Fibroblast of upper back skin (primary cell): ENCODE measurements at places on chromosomes 12 and 14.

DNA sequence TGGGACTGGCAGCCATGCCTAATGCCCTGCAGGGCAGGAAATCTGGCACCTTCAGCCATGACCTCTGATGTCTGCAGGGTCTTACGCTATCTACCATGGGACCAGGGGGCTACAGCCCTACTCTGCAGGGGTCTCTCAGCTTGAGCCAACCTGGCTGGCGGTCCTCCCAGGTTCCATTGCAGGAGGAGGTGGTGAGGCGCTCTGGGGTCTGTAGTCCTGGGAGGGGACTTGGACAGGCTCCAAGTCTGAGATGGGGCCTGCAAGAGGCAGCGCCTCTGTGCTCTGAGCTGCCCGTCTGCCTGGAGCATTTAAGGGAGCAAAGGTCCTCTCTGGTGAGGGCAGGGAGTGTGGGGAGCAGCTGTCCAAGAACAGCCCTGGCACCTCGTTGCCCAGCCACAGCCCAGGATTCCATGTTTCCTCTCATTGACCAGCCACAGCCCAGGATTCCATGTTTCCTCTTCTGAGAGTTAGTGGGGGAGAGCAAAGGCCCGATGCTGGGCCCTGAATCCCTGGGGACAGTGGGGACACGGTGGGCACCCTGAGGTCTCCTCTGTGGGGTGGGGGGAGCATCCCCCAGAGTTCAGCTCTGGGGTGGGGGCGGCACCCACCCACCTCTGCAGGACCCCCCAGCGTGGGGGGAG, 655 bp downstream of the PLD4 start:
- DNase-seq = no peak

DNA sequence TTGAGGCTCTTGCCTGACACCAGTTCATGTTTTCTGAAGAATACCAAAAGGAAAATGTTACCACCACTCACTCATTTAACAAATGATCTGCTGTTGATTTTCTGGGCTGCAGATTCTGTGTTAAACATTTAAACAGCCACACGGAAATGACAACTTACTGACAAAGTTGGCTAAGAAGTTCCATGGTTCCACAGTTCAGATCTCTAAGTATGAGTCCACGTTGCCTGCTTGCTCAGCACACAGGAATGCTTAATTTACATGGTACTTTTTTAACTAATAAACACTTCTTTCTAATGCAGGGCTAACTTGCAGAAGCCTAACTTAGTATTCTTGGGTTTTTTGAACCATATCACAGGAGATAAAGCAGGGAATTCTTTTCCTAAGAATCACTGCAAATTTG, 34.7 kb downstream of the PTGER2 start:
- peak; percentile 60 for DNase-seq

DNA sequence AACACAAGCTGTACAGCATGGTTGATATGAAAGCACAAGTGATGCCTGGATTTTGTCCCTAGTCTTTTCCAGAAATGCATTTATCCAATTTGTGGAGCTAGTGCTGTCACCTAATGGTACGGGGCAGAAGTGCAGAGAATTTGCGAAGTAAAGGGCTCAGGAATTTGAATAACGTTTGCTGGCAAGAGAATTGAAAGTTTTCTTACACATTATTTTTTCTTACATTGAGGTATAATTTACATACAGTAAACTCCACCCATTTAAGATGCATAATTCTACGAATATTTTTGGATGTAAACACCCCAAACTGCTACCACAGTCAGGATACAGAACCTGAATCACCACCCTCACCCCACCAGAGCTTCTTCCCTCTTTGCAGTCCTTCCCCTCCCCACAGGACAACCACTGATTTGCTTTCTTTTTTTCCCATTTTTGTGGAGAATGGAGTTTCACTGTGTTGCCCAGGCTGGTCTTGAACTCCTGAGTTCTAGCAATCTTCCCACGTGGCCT, 3.5 kb downstream of the AICDA start:
- peak; percentile 41 for DNase-seq

DNA sequence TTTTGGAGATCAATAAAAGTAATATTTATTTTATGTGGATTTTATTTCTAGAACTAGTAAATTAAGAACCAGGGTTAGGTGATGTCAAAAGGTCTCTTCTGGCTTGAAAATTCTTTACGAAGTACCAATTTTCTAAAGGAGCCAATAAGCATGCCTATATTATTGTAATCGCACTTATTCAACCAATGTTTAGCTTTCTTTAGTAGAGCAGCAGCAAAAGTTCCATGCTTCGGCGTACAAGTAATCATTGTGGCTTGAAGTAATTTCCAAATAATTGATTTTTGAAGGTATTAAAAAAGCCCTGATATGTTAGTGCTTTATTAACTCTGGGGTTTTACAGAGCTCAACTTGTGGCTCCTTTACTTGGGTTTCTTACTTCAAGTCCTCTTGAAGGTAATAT, 3.4 kb downstream of the RMST start:
- DNase-seq = no peak

DNA sequence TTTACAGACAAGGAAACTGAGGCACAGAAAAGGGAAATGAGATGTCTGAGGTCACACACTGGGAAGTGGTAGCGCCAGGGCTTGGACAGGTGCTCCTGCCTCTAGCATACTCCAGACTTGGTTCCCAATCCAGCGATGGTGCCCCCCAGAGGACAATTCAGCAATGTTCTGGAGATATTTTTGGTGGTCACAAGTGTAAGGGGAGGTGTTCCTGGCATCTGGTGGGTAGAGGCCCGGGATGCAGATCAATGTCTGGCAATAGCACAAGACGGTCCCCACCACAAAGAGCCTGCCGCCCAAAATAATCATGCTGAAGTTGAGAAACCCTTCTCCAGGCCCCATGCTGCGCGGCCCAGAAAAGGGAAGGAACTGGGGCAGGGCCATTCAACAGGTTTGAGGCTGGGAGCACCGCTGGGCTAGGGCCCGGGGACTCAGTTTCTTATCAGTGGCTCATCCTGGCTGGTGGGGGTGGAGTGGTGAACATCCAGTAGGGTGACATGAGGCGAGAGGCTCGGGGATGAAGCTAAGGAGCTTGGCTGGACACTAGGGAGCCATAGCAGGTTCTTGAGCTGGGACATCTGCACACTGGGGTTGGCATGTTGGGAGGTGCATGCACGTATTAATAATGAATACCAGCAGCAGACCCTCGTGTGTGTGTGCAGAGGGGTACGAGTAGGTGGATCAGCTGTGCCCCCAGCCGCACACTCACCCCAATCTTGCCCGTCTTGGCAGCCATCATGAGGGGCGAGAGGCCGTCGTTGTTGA, 35.1 kb downstream of the TRPV4 start:
- DNase-seq = no peak

- no peak for DNase-seq
Observed at GRCh38 chr14:76305268-76305826, 70.6 kb upstream of the ESRRB start.

DNA sequence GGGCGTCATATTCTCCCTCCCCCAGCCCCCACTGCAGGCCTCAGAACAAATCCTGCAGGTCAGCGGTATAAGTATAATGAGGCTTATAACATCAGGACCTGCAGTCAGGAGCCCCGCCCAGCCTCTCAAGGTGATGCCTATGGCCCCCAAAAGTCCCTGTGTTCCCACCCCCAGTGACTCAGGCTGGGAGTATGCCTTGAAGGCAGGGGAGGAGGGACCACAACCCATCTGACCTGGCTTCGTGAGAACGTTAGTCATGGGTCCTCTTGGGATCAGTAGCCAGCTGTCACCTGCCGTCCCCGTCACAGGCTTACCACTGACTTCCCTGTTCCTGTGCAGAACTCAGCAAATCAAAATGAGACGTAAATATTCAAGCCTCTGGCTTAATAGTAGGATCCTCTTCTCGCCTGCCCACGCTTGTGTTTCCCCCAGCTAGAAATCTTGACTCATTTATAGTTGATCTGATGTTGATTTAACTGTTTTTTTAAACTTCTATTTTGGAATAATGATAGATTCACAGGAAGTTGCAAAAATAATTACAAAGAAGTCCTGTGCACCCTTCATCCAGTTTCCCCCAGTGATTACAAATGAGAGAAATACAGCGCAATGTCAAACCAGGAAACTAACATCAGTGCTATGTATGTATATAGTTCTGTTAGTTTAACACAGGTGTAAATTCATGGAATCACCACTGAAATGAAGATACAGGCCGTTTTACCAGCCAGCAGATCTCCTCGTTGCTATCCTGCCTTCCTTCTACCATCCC, 107.5 kb downstream of the ADGRD1 start:
- no peak for DNase-seq

- no peak for DNase-seq
Observed at GRCh38 chr14:58356268-58356667, 39.5 kb upstream of the TOMM20L start.

GRCh38 chr14:70622111-70622712, 19.5 kb upstream of the TTC9 start:
- peak; percentile 21 for DNase-seq

GRCh38 chr12:113174461-113175384, 10.6 kb downstream of the DDX54 start:
- peak; percentile 49 for DNase-seq

- DNase-seq = no peak
Observed at GRCh38 chr14:104120281-104120741, 18.1 kb upstream of the KIF26A start.

DNA sequence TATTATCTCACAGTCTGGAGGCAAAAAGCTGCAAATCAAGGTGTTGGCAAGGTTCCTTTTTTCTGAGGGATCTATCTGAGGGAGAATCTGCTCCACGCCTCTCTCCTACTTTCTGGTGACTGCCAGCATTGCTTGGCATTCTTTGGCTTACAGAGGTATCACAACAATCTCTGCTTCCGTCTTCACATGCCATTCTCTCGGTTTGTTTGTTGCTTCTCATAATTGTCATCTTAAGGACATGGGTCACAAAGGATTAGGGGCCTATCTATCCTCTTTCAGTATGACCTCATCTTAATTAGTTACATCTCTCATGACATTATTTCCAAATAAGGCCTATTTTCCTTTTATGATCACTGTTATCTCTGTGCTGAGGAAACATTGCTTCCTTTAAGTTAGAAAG, 345.0 kb downstream of the FOXG1 start:
- no peak for DNase-seq

- DNase-seq = no peak
Observed at GRCh38 chr12:123483602-123484248, 25.8 kb downstream of the SNRNP35 start.

DNA sequence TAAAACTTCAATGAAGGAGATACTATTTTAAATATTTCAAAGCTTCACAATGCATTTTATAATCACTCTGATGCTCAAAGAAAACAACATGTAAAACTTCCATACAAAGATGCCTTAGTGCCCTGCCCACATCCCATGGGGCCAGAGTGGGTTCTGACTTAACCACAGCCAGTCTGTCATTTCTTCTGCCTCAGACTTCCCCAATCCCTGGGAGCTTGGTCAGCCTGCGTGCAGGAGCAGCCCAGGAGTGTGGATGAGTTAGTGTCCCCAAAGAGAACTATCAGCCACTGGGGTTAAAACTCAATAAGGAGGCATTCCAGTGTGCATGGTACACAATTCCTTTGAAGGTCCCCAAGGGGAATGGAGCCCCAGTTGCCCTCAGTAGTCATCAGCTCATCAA, 100.3 kb downstream of the PTCSC3 start:
- no peak for DNase-seq

GRCh38 chr12:120759591-120760348, 34.1 kb downstream of the ACADS start:
- no peak for DNase-seq

DNA sequence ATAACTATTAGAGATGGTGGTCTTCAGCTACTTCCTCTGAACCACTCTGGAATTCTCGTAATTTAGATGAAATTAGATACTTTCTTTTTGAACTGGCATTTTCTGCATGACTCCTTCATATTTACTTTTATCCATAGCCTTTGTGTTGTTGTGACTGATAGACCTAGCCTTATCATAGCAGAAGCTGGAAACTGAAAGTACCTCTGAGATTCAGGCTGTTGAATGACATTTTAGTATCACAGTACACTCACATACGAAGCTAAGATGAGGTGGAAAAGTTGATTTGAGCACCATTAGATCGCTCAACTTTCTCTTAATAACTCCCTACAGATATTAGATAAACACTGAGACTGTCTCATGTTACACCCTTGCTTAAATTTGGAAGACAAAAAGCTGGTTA, 525.1 kb upstream of the FBXO33 start:
- DNase-seq = no peak

- peak; percentile 41 for DNase-seq
Observed at GRCh38 chr12:5694759-5695409, 250.2 kb downstream of the ANO2 start.

GRCh38 chr12:61870658-61871484, 389.3 kb upstream of the USP15 start:
- DNase-seq = no peak

DNA sequence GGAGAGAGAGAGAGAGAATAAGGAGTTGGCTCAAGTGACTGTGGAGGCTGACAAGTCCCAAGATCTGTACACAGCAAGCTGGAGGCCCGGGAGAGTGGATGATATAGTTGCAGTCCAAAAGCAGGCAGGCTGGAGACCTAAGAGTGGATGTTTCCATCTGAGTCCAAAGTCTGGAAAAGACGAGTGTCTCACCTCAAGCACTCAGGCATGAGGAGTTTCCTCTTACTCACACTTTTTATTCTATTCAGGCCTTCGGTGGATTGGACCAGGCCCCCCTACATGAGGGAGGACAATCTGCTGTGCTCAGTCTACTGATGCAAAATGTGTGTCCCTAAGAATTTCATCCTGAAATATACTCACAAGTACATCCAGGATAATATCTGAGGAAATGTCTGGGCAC, 484.6 kb downstream of the VRK1 start:
- no peak for DNase-seq

GRCh38 chr14:98605043-98605442, 667.0 kb downstream of the BCL11B start:
- DNase-seq = no peak

DNA sequence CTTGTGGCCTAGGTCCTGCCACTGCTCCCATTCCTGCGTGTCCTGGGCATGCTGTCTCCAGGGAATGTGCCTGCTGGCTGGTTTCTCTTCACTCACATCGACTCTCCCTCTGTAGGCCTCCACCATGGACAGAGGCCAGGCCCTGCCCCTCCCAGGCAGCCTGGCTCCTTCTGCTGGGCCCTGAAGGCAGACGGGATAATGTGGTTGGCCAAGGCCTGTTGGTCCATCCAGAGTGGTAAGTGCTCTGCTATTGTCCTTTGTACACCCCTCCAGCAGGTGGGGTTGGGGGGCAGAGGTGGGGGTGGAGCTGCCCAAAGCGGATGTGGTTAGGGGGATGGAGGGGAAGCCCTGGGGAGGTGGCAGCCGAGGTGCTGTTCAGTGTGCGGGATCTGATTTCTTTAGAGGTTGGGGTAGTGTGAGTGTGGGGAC, 9.5 kb upstream of the NR4A1 start:
- DNase-seq = no peak

DNA sequence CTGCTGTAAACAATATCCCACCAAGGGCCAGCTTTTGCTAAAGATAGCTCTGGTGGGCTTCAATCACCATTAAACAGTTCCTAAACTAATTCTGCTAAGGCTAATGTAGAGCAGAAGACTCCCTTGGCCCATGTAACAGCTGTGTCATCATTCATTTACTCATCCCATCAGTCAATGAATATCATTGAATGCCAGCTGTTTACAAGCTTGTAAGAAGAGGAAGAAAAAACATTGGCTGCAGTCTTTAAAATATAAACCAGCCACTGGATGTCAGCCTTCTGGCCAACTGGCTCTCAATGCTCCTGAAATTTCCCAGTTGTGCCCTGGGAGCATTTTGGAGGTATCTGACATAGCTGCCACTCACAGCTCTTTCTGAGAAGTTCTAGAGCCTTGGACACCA, 18.0 kb upstream of the MAP3K9 start:
- DNase-seq = peak; percentile 10
